Smooth muscle cell of the brain vasculature (primary cell): ENCODE measurements at places on chromosomes 2 and 18.

GRCh38 chr2:66903745-66904465, 469.0 kb downstream of the MEIS1 start:
- DNase-seq, result no peak

DNA sequence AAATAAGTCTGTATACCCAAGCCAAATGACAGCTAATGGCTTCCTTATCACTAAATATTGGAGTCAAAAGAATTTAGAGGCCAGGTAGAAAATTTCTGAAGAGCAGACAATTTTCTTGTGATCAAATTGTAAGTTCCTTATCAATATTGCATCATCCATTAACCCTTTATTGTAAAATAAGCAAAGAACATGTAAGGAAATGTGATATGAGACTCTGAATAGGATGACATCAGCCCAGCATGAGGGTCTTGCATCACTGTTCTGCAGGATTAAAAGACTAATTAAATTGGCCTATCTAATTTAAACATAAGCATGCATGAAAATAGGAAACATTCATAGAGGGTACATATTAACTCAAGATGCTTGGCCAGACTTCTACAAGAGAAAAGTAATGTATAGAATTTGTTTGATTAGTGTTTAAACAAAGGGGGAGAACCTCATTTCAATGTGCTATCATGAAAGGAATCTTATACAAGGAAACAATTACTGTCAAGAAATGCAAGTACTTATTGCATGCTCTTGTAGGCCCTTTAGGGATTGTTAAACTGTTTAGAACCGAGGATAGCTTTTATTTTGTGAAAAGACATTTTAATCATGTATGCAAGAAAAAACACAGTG, 302.9 kb downstream of the PRKCE start:
- no peak for DNase-seq

DNA sequence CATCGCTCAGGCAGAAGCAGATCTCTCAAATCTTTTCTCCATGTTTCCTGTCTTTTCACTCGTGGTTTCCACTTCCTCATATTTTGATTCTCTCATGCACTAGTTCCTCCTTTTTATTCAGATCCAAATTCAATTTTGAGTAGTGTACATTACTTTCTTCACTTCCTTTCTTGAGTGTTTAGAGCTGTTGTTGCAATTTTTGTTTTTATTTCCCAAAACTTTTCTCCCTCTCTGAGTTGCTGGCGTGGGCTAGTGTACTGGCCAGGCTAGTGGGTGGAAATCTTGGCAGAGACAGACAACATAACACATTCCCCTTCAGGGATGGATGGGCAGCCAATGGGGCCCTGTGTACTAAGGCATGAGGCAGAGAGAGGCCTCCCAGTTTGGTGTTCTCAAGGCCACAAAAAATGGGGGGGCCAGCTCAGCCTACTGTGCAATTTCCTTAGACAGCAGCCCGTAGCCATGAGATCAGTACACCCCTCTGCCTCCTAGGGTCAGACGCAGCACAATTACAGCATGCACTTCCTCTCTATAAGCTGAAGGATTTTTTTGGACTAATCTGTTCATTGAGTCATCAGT, 145.1 kb upstream of the PID1 start:
- DNase-seq, result no peak

DNA sequence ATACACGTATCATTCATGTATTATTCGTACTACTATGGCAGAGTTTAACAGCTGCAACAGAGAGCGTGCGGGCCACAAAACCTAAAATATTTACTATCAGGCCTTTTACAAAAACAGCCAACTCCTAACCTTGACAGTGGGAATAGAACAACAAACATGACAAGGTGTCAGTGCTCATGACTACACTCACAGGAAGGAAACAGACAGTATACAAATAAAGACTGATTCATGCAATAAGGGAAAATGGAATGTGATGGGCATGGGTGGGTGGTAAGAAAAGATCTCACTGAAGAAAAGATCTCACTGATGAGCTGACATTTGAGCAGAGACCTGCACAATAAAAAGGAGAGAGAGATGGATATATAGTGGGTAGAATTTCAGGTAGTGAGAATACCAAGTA, 347.8 kb downstream of the ALK start:
- DNase-seq, result no peak

DNA sequence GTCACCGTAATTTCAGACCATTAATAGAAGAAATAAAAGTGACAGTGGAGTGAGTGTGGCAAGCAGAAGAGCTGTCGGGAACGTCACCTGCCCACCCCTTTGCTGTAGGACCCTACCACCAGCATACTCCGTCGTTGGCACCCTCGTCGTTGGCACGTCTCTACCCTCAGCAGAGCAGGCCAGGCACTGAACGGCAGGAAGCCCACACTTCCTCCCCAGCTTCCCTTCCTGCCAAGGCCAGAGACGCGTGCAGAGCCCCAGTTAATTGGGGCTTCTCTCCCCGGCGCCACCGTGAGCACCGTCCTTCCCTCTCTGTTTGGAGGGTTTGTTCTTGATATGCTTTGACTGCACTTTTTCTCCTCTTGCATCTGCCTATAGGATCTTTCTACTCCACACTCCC, 27.0 kb upstream of the NFATC1 start:
- no peak for DNase-seq

GRCh38 chr2:197575987-197576386, 60.1 kb downstream of the MOB4 start:
- no peak for DNase-seq
